Heart right ventricle (tissue), 16 donors: ENCODE measurements at places on chromosomes 1 and 21. TPM values are rescaled to one million over a fixed set of nuclear protein-coding genes. Genes with fewer than 3 reads are reported as not detected.

- H3K4me3 ChIP-seq, result peak overlapping the region; percentile 87
- no peaks in the 10 kb centered on the region for H3K36me3 ChIP-seq
- peaks cover 8% of the 10 kb centered on the region for H3K4me1 ChIP-seq
- DNase-seq, result no peak
Measured at GRCh38 chr1:167554028-167554779, 642 bp upstream of the CREG1 start.

Gene CFHR3
- polyA plus RNA-seq, result not detected

DNA sequence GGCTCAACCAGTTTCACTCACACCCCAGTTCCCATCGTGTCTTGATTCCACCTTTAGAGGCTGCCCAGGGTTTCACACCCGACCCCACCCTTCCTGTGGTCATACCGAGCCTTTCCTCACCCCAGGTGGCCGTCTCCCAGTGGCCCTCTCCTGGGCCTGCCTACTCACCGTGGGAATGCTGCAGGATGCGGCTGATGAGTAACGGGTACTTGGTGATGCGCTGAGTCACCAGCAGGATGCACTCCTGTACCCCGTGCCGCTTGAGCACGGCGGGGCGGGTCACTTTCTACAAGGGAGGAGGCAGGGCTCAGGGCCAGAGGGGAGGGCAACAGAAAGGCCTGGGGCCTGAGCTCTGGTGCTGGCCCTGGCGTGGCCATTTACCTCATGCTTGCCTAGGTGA is 16.4 kb downstream of the ARHGEF2 start:
- peak; percentile 66 for DNase-seq
- H3K27ac ChIP-seq, result peak overlapping the region; percentile 40
- peaks cover 74% of the 10 kb centered on the region for H3K36me3 ChIP-seq
- no peak overlapping the region for H3K4me3 ChIP-seq
- H3K27me3 ChIP-seq, result no peaks in the 10 kb centered on the region
- H3K4me1 ChIP-seq, result peaks cover 48% of the 10 kb centered on the region

DNA sequence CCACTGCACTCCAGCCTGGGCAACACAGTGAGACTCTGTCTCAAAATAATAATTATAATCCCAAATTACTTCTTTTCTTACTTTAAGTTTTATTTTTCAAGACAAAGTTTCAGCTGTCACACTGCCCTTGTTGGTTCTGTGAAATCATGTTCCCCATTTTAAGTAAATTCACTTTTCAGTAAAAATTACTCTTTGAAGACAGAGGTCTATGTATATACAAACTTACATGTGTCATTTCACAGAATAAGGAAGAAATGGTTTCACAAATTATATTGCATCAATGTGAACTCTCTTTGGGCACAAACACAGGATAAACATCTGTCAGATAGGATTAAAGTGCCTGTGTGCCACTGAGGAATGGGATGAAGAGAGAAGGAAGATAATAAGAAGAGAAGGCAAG is 33.1 kb upstream of the ETS2 start:
- H3K4me1 ChIP-seq, result peaks cover 19% of the 10 kb centered on the region
- H3K27me3 ChIP-seq, result no peaks in the 10 kb centered on the region
- no peaks in the 10 kb centered on the region for H3K36me3 ChIP-seq
- no peak overlapping the region for H3K4me3 ChIP-seq
- DNase-seq, result no peak

Gene TMEM183A
- polyA plus RNA-seq, result 38.1 TPM

GRCh38 chr1:154767315-154768240 is 102.5 kb downstream of the KCNN3 start:
- peaks cover 5% of the 10 kb centered on the region for H3K4me1 ChIP-seq
- H3K36me3 ChIP-seq, result no peaks in the 10 kb centered on the region
- no peaks in the 10 kb centered on the region for H3K27me3 ChIP-seq
- no peak overlapping the region for H3K4me3 ChIP-seq

- no peaks in the 10 kb centered on the region for H3K4me1 ChIP-seq
- H3K36me3 ChIP-seq, result peaks cover 2% of the 10 kb centered on the region
- no peak overlapping the region for H3K4me3 ChIP-seq
- no peak overlapping the region for H3K27ac ChIP-seq
- no peaks in the 10 kb centered on the region for H3K27me3 ChIP-seq
Measured at GRCh38 chr1:54610601-54611580, 12.4 kb downstream of the FAM151A start.
